Left renal pelvis (tissue), 4 donors: ENCODE measurements at places on chromosomes 2 and 18. TPM values are rescaled to one million over a fixed set of nuclear protein-coding genes. Genes with fewer than 3 reads are reported as not detected.
A peak's percentile ranks its signal among the peaks of the same experiment; 100 is the strongest.

DNA sequence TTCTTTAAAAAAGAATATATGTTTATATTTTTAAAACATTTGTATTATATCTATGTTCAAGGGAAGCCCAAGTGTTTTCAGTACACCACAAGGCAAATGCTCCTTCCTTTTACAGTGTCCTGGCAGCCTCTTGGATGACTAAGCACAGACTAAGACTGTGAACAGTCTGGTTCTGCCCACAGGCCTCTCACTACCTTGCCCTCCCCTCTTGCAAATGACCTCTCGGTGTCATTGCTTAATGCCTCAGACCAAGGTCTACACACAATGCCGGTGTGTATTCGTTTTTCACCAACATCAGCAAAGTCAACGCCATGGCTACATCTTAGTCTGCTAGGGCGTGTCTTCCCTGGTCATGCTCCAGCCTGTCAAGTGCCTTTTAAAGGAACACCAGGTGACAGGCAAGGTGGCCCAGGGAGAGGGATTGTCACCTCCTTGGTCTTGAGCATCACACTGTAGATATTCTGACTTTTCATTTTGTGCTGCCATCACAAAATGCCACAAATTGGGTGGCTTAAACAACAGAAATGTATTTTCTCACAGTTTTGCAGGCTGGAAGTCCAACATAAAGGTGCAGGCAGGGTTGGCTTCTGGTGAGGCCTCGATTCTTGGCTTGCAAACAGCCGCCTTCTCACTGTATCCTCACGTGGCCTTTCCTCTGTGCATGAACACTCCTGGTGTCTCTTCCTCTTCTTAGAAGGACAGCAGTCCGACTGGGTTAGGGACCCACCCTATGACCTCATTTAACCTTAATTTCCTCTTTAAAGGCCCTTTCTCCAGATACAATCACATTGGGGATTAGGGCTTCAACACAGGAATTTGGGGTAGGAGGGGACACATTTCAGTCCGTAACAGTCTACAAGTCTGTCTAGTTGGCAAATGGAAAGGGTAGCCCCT lies 266.5 kb downstream of the KLHL29 start:
- DNase-seq: no peak

SPDYA gene
- polyA plus RNA-seq: 1.5 TPM

SULT1C2 gene
- 70.7 TPM for polyA plus RNA-seq

- no peak for DNase-seq
Observed at GRCh38 chr2:191526091-191526490, 151.8 kb upstream of the NABP1 start.

GPR45 gene
- not detected for polyA plus RNA-seq

SLC19A3 gene
- polyA plus RNA-seq: 1.3 TPM

- no peak for DNase-seq
Observed at GRCh38 chr2:17584689-17585088, 44.2 kb downstream of the VSNL1 start.

DIPK1C gene
- 0.72 TPM for polyA plus RNA-seq

IL18R1 gene
- 2.9 TPM for polyA plus RNA-seq

DNA sequence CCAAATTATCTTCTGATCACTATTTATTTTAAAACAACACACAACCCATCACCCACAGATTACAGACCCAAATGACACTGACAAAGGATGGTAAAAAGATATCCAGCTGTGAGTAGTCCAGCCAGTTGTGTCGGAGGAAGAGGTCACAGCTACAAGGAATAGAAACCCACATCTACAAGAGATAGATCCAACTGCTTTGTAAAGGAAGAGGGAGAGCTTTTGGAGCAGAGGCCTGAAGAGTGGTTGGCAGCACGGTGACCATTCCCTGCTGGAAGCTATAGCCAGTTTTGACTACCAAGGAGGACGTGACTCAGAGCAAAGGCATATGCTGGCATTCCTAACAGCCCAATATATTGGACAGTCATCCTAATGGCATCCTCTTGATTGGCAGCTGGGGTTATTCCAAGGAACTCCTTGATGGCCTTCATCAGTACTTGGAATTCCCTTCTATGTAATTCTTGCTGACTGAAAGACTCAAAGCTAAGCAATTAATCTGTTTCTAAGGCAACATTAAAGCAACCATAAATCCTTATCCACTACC lies 17.1 kb downstream of the SLC8A1 start:
- DNase-seq: no peak

- peak; percentile 26 for DNase-seq
Observed at GRCh38 chr18:35045121-35045520, 3.9 kb downstream of the MAPRE2 start.
